ENCODE measurements at places on chromosomes 1 and 21.
A peak's percentile ranks its signal among the peaks of the same experiment; 100 is the strongest.

DNA sequence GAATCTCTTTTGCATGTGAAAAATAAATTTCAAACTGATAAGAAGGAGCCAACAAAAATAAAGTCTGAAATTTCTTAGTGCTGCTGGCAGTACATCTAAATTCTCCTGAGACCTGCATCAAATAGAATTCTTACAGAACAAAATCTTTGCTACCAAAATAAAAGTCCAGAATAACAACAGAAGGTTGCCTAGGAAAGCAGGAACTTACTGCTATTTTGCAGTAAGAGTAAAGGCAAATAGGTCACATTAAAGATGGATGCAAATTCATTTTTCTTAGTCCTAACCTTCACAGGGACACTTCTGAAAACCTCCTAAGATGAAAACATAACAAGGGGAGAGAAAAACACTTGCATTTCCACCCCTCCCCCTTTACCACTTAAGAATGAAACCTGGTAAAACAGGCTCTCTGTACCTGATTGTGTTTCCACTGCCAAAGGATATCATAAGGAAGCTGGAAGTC, 59.0 kb downstream of the RUSC1 start:
- DNase-seq, result no peak

DNA sequence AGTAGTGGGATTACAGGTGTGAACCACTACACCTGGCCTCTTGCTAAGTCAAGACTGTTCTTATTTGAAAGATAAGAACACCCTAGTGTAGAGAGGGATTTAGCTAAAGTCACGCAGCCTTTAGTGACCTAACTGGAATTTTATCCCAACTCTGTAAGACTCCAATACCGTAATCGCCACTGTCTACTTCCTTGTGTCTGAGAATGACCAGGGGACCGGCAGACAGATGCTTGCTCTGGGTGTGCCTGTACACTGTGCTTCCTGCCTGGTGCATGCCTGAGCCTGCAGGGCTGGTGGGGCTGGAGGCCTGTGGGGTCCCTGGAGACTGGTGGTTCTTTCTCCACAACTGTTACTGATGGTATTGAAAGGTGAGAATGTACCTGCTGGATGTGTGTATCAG, 15.3 kb downstream of the MFSD2A start:
- DNase-seq, result peak; percentile 20

- no peak for DNase-seq
Measured at GRCh38 chr1:23370709-23371584, 1.3 kb upstream of the ZNF436 start.

GRCh38 chr1:152495066-152495675, 15.4 kb upstream of the LCE5A start:
- DNase-seq, result no peak

DNA sequence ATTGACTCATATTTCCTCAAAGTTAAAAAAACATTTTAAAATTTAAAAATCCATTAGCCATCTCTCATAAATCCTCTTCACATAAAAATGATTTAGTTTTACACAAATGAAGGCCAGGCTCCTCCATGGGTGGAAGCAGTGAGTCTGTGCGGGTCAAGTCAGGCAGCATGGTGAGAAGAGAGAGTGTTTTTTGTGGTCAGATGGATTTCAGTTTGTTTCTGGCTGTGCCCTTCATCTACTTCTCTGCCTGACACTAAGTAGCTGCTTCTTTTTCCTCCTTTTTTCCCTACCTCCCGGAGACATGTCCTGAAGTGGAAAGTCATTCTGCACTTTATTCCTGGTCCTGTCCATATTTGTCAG, 10.3 kb downstream of the PLA2G4A start:
- DNase-seq, result no peak

- DNase-seq, result no peak
Measured at GRCh38 chr21:27759091-27759659, 792.3 kb upstream of the ADAMTS5 start.

DNA sequence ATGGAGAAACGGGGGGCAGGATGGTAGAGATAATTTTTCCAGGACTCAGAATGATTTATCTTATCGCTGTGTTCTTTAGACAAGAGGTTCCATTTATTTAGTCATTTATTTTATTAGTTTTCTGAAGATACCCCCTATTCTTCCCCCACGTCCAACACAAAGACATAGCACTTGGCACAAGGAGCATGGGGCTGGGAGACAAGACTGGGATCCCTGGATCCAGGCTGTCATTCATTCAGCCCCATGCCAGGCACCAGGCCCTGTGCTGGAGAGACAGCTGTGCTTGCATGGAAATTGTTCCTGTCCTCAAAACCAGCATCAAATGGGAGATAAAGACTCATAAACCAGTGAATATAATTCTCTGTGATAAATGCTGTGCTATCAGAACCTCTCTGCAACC, 27.1 kb upstream of the PLXNA2 start:
- no peak for DNase-seq

DNA sequence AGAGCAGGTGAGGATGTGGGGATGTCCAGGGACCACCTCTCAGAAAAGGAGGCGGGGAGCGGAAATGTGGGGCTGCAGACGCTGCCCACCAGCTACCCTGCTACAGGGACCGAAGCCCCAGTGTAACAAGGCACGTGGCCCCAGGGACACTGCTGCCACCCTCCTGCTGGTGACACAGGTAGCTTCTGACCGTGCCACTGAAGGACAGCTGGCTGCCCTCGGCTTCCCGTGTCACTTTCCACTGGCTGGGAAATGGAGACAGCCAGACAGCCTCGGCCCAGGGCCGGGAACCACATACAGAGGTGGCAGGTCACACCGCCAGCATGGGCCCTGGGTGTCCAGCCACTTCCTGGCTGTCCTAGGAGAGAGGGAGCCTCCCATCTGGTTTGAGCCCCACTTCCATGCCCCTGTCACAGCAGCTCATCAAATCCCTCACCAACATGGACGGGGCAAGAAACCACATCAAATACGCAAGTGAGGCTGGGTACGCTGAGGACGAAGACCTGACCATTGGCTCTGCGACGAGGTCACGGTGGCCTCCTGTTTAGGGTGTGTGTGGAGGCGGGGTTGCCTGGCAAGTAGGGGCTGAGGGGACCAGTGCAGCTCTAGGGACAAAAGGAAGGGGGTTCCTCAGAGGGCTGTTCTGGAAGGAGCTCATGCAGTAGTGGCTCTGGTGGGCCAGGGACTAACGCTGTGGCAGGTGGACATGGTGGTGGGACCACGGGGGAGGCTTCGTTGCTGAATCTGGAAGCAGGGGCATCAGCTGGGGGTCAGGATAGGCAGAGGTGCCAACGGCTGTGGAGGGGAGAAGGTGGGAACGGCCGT, 5.0 kb downstream of the PEX10 start:
- DNase-seq, result no peak

DNA sequence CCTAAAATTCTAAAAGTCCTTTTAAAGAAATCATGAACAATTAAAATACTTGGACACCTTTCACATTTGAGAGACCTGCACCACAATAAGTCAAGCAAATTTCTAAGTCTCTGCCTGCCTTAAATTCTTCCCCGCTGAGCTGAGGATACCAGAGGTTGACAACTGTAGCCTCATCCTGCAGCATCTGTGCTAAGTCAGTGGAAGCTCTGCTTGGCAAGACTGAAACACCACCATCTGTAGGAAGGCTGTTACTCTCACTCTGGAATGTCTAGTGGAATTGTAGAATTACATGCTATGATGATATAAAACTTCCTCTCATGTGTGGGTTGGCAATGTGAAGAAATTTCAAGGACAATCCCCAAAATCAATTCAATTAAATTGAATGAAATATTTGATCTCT, 1756.5 kb downstream of the NCAM2 start:
- no peak for DNase-seq

DNA sequence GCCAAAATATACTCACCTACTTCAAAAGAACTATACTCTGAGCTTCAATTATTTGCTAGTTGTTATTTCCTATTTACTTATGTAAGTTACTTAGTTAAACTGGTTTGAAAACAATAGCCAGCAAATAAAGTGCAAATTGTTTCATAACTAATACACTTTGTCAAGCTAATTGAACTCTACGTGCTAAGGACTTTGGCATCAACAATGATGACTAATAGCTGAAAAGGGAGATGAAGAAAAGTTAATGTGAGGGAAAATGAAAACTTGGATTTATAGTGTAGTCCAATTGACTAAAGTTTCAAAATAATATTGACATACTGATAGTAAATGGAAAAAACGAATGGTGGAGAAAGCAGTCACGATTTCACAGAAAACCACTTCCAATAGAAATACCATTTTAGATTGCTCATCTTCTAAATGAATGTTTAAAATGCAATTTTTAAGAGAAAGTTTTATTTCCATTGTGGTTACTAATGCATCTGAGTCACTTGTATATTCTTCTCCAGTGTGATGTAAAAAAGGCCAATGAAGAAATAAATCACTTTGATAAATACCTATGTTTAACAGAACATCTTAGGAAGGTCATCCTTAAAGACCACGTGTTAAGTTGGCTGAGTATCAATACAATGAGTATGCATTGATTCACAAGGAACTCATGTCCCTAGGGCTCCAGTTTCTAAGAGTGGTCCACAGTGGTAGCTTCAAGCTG, 455.2 kb downstream of the LTN1 start:
- DNase-seq, result no peak

DNA sequence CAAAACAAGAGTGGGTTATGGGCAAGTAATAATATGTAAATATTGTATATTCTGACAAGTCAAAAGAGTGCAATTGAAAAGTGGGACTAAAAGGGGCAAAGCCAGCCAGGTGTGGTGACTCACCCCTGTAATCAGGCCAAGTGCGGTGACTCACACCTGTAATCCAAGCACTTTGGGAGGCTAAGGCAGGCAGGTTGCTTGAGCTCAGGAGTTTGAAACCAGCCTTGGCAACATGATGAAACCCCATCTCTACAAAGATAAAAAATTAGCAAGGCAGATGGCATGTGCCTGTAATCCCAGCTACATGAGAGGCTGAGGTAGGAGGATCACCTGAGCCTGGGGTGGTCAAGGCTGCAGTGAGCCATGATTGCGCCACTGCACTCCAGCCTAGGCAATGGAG, 304.0 kb downstream of the HHIPL2 start:
- DNase-seq, result peak; percentile 88

- no peak for DNase-seq
Measured at GRCh38 chr1:22275626-22276395, 132.9 kb upstream of the WNT4 start.

Data from NCI-H1436 treated with DMSO at 0.1 percent for 48 hours (cell line).